ENCODE measurements at places on chromosomes 13 and 19. TPM values are rescaled to one million over a fixed set of nuclear protein-coding genes. Genes with fewer than 3 reads are reported as not detected.

DNA sequence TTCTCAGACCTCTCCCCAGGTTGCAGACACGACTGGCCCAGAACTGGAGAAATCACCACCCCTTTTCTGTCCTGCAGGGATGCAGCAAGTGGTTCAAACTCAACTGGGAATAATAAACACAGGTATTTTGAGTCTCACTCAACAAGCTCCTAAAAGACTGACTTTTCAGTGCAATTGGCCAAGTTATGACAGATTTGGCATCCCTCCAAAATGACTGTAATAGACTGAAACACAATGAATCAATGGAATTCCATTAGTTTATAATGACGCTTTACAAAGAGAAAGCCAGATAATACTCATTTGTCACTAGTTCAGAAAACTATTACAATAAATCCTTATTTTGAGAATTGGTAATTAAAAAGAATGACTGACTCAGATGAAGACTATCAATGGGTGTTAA lies 38.1 kb downstream of the MIPEP start:
- no peak for DNase-seq

- no peak for DNase-seq
Observed at GRCh38 chr19:29687897-29688728, 22.9 kb downstream of the PLEKHF1 start.

- DNase-seq: peak; percentile 68
Observed at GRCh38 chr13:60397704-60398378, 821 bp downstream of the TDRD3 start.

DNA sequence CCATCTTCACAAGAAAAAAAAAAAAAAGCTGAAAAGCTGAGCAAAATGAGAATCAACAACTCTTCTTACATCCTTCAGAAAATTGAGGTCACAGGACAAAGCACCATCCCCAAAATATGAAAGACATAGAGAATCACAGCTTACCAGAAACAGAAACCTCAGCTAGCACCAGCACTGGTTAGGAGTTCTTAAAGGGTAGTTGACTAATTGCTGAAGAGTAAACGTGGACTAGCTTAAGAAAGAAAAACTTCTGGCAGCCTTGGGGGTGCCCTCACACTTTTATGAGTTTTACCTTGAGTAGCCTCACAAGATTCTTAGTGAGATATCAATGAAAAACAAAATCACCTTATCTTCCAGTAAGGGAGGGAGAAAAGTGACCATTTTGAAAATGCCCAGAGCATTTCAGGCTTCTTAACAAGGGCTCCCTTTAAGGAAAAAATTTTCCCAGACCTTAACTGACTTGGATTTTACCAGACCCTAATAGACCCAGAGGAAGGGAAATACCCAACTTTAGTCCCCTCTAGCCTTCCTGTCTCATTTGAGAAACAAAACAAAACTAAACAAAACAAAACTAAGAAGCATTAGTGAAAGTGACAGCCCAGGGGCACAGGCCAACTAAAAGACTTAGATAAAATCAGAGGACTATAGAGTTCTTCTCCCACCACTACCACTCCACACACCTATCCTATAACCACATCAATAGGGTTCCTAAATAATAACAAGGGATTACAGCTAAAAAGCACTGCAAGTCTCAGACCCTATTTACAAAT lies 888.6 kb downstream of the DIAPH3 start:
- no peak for DNase-seq

GRCh38 chr19:1860042-1860775 lies 3.2 kb downstream of the KLF16 start:
- peak; percentile 79 for DNase-seq

- peak; percentile 22 for DNase-seq
Observed at GRCh38 chr19:18428173-18428786, 9.1 kb downstream of the SSBP4 start.

Gene DOCK6
- total RNA-seq: 61.1 TPM

Gene PLA2G4C
- 20.3 TPM for total RNA-seq

Gene DHDH
- total RNA-seq: not detected

Data from left cardiac atrium (tissue), 4 donors.